ENCODE measurements at places on chromosomes 1 and 21.

DNA sequence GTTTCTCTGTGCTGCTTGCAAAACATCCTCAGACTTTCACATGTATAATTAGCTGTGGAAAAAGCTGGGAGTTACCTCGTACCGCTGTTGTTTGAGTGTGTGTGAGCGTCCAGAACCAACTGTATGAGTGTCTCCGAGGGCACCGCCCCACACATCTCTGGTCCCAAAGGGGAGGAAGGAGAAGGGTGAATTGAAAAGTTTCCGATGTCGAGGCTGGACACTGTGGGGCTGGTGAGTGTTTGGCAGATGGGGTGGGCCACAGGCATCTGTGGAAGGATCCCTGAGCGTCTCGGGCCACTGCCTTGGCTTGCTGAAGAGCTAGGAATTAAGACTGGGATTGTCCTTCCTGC lies 1.2 kb downstream of the ATP2B4 start:
- DNase-seq, result peak; percentile 56

GRCh38 chr1:234499943-234500245 lies 20.9 kb upstream of the TARBP1 start:
- DNase-seq, result no peak

GRCh38 chr1:179706339-179706941 lies 36.7 kb upstream of the FAM163A start:
- peak; percentile 49 for DNase-seq

DNA sequence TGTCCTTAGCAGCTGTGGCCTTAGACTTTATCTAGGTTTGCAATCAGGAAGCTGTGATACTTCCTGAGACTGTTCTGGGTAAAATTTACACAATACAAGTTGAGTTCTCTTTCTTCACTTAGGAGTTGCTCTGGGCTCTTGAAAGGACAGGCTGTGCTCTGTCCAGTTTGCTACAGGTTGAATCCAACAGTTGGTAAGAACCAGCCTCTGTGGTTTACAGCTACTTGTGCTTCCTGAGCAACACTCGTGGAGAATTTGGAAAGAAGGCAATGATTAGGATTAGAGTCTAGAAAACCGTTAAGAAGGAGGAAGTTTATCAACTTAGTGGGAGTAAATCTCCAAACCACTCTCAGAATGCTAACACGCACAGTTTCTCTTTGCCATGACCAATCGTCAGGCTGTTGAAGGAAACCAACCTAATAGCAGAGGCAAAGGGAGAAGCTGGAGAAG lies 26.8 kb downstream of the GFI1 start:
- no peak for DNase-seq

DNA sequence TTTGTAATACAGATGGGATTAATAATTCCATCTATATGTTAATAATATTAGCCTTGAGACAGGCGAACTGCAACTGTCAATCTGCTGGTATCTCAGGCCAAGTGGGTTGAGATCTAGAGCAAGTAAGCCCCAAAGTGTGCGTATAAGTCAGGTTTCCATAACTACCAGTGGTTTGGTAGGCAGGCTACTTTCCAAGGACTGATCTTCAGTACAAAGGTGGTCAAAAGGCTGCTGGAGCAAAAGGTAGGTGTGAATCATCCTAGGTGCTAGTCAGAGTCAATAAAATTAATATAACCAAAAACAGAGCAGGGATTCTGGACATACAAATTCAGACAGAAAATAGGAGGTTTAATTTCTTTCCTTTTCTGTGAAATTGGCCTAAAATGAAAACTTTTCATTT lies 328.0 kb downstream of the TGFB2 start:
- no peak for DNase-seq

- DNase-seq, result peak; percentile 6
Observed at GRCh38 chr1:110309139-110309538, 30.0 kb upstream of the RBM15 start.

- DNase-seq, result no peak
Observed at GRCh38 chr1:63836830-63837229, 63.0 kb downstream of the ROR1 start.

- DNase-seq, result no peak
Observed at GRCh38 chr1:101071470-101071891, 45.9 kb upstream of the DPH5 start.

- DNase-seq, result peak; percentile 80
Observed at GRCh38 chr1:66262208-66262963, 271.6 kb upstream of the SGIP1 start.

DNA sequence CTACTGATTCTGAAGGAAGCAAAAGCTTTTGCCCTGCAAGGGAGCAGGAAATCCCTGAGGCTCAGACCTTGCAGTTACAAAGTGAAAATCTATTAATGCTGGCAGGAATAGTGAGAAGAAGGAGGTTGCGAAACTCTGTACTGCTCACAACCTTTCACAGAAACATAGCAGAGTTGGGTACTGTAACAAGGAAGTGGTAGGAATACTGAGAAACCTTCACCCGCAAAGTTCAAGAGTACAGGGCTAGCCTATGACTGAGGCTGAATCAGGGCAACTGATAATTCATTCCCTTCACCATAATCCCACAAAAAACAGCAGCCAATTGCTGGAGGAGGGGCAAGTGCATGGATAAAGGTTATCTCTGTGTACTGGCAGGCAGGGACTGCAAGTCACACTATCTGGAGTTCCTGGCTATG lies 23.9 kb upstream of the KCTD3 start:
- no peak for DNase-seq

GRCh38 chr21:26845759-26846035 lies 488 bp upstream of the ADAMTS1 start:
- DNase-seq, result no peak

- no peak for DNase-seq
Observed at GRCh38 chr1:788835-789234, 102.4 kb upstream of the OR4F16 start.

- DNase-seq, result no peak
Observed at GRCh38 chr21:43719748-43720538, 1.0 kb downstream of the PDXK start.

GRCh38 chr1:39745016-39745670 lies 6.5 kb downstream of the PPIE start:
- no peak for DNase-seq

DNA sequence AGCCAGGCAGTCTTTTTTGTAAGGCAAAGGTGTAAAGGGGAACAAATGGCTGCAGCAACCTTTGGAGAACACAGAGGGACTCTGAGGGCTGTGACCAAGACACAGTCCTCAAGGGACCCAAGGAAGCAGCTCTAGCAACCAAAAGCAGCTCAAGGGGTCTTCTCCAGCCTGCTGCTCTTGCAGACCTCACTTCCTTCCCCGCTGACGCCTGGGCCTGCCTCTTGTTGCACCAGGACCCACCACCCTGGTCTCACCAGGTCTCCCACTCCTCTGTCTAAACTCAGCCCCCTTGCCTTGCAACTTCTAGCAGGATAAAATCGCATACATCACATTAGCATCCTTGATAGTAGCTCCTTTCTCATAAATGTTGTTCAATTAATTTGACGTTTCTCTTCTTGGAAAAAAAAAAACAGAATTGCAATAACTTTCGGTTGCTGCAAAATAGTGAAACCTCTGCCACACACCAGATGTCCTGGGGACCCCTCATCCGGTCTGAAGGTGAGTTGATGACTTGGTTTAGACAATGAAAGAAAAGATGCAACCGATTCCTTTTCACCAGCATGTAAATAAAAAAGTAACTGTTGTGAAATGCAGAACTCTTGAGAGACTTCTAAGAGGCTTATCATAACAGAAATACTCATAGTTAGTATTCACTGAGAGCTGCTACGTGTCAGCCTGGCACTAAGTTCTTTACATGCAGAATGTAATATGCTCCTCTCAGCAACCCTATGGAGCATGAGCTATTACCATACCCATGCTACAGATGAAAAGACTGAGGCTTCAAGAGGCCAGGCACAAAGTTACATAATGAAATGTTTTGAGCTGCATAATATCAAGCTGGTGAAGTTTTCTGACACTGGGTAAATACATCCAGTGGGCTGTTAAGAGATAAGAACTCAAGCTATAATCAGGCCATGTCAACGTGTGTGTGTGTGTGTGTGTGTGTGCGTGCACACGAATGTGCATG lies 58.5 kb downstream of the UMODL1 start:
- DNase-seq, result no peak

- DNase-seq, result no peak
Observed at GRCh38 chr1:113676524-113676923, 82.8 kb downstream of the PHTF1 start.

- DNase-seq, result peak; percentile 3
Observed at GRCh38 chr21:16377120-16377658, 647.4 kb downstream of the USP25 start.

DNA sequence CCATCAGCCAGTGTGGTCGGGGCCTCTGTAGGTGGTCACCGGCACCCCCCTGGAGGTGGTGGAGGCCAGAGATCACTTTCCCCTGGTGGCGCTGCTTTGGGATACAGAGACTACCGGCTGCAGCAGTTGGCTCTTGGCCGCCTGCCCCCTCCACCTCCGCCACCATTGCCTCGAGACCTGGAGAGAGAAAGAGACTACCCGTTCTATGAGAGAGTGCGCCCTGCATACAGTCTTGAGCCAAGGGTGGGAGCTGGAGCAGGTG lies 961 bp downstream of the RBM15 start:
- no peak for DNase-seq

- DNase-seq, result no peak
Observed at GRCh38 chr1:41328001-41328615, 33.1 kb upstream of the FOXO6 start.

DNA sequence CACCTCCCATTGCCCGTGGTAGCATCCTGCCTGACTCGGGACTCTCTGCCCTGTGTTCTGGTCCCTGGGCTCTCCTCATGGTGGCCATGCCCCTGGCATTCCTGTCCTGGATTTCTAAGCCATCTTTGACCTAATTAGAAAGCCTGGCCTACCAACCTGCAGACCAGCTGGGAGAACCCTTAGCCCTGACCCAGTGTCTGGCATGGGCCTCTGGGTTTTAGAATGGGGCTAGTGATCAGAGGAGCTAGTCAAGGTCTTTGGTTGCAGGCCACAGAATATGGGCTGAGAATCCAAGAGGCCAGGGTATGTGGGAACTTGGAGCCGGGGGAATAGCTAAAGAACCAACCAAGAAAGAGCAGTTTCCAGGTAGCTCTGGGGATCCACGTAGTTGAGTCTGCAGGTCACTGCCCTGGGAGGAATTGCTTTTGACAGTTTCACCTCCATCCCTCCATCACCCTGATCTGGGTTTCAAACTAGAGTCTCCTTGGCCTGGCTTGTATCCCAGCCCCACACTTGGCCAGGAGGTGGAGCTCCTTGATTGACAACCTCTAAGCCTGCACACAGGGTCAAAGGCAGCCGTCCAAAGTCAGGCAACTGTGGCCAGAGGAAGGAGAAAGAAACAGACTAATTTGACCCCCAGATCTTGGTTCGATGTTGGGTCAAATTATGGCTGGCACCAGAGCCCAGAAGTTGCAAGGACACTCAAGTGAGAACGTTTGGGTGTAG lies 54.7 kb upstream of the ABCG1 start:
- peak; percentile 21 for DNase-seq

DNA sequence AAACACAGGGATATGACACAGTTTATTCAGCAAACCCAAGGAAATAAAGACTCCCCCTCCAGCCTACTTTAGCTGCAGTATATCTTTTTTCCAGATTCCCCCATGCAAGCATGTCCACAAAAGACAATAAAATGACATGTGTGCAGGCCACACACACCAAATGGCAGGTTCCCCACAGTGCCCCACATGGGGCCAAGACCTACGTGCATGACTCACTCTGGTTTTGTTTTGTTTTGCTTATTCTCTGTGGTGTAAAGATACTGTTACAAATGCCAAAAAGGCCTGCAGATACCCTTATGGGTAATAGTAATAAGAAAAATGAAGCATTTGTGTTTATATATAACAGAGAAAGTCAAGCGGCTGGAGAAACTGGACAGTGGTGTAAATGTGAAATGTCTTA lies 71.6 kb downstream of the RD3 start:
- peak; percentile 46 for DNase-seq

DNA sequence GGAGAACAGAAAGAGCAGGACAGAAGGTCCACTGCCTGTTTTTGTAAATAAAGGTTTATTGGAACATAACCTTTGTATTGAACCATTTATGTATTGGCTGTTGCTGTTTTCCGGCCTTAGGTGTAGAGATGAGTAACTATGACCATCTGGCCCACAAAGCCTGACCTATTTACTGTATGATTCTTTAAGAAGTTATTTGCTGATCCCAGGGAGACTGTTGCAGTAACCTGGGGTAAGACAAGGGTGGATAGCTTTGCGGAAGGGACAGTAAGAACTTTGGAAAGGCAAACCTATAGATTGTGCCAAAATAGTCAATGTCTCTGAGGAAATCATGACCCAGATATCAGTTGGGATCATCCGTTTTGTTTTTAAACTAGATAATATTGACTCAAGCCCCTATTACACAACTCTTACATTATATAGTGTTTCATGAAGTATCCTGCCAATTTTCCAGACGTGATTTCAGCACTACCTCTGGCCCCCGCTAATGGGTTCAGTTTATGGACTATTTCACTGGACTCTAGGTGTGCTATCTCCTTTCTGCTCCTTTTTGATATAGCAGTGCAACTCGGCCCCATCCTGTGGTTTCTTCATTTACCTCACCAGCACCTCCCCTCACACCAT lies 20.8 kb upstream of the TLCD4 start:
- DNase-seq, result no peak

DNA sequence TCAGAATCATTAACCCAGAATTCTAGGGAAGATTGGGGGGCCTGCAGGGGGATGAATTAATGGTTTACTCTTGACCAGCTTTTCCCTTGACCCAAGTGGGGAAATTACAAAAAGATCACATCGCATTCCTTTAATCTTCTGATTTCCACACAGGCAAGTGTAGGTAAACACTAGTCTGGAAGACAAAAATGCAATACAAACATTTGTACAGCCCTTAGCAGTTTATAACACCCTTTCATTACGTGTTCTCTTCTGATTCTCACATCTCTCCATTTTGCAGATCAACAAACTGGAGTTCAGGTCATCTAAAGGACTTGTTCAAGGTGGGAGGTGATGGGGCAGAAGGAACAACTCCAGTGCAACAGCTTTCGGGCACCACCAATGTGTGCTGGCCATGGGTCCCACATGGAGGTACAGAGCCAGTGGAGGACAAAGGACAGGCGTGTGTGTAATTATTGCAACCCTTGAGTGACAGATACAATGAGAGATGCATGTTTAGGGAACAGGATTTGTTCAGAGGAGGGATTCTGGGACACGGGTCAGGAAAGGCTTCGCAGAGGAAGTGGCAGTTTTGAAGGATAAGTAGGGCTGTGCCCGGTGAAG lies 20.4 kb downstream of the ATF3 start:
- no peak for DNase-seq

DNA sequence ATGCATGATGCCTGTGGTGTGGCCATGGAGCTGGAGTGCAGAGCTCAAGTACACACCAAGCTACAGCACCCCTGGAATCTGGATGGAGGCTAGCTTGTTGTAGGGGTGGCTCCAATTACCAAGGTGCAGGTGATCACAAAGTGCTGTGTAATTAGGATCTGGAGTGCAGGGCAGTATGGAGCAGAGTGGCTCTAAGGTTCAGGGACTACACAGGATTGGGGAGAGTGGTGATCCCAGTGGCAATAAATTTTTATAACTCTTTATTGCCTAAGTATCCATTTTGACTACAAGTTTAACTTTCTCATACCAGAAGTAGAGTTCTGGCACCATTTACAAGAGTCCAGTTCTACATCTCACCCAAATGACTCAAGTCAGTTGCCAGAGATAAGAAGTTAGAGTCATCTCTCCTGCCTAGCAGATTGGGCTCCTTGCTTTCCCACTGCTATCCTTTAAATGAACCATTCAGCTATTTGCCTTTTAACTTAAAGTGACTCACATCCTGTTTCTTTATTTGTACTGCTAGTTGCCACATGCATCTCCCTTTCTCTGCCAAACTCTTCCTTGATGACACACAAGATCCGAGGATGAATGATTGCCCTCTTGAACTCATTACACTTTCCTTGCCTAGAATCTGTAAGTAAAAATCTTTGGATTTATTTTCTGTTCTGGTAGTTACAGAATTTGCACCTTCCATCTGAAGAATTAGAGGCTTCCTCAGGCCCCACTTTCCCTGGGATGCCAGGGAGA lies 427.2 kb downstream of the KCNT2 start:
- DNase-seq, result peak; percentile 99
